ENCODE measurements at places on chromosomes 1 and 21.

GRCh38 chr1:175152006-175152652 is 40.4 kb downstream of the KIAA0040 start:
- H3K4me1 ChIP-seq, result no peaks in the 10 kb centered on the region
- no peak overlapping the region for H3K4me3 ChIP-seq
- no peaks in the 10 kb centered on the region for H3K36me3 ChIP-seq
- peaks cover 27% of the 10 kb centered on the region for H3K27me3 ChIP-seq
- DNase-seq, result peak; percentile 54

- no peak overlapping the region for H3K27ac ChIP-seq
- no peak for DNase-seq
Measured at GRCh38 chr1:234655328-234656069, 45.5 kb upstream of the IRF2BP2 start.

DNA sequence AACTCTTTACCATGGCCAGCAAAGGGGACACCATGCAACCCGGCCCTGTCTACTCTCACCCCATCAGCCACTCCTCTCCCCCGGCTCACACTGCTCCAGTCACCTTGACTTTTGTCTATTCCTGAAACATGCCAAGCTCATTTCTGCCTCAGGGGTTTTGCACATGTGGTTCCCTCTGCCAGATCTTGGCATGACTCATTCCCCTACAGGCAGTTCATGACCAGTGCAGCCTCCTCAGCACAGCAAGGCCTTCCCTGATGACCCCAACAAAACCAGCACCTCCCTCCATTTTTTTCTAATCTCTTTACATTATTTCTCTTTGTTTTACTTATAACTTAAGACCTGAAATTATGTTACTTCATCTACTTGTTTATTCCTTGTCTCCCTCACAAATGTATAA is 58.6 kb upstream of the GJB5 start:
- no peak for DNase-seq
- H3K4me1 ChIP-seq, result no peaks in the 10 kb centered on the region
- no peaks in the 10 kb centered on the region for H3K36me3 ChIP-seq
- H3K27me3 ChIP-seq, result no peaks in the 10 kb centered on the region
- no peak overlapping the region for H3K4me3 ChIP-seq

GRCh38 chr21:31133243-31133830 is 95.1 kb upstream of the KRTAP19-8 start:
- H3K4me3 ChIP-seq, result no peak overlapping the region
- H3K4me1 ChIP-seq, result peaks cover 5% of the 10 kb centered on the region
- H3K27ac ChIP-seq, result no peak overlapping the region
- H3K27me3 ChIP-seq, result no peaks in the 10 kb centered on the region
- no peak for DNase-seq

GRCh38 chr1:200034761-200035396 is 7.4 kb downstream of the NR5A2 start:
- H3K4me1 ChIP-seq, result peaks cover 8% of the 10 kb centered on the region
- peak overlapping the region; percentile 8 for H3K4me3 ChIP-seq
- peaks cover 92% of the 10 kb centered on the region for H3K27me3 ChIP-seq
- H3K27ac ChIP-seq, result no peak overlapping the region
- DNase-seq, result peak; percentile 38
